ENCODE measurements at places on chromosomes 4 and X.

- DNase-seq, result no peak
Measured at GRCh38 chr4:78772526-78773091, 3.5 kb upstream of the BMP2K start.

DNA sequence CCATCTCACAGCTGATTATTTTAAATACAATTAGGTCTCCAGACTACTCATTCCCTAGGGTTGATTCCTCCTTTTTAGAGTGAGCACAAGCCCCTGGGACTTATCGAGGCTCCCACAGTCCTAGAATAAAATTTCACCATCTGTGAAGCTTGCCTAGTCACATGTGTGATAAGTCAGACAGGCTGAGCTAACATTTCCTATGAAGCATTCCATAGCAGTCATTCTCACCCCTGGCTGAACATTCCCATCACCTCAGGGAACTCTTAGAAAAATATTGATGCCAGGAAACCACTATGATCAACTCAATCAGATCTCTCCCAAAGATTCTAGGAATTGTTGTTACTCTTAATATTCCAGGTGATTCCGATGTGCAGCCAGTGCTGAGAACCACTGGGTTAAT lies 37.7 kb downstream of the ARHGEF9 start:
- no peak for DNase-seq

DNA sequence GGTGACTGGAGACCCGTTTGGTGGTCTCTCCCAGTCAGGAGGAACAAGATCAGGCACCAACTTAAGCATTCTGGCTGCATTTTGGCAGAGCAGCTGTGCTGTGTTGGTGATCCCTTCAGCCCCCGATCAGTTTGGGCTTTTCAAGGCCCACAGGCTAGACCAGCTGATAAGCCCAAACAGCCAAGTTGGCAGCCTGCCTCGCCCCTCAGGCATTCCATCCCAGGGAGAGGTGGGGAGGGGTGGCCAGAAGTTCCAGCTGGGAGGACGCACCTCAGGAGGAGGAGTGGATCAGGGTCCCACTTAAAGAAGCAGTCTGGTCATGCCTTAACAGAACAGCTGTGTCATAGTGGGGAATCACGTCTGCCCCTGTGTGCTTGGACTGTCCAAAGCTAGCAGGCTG lies 105.8 kb downstream of the CHIC1 start:
- no peak for DNase-seq

- no peak for DNase-seq
Measured at GRCh38 chr4:177322881-177323280, 13.2 kb downstream of the NEIL3 start.

- no peak for DNase-seq
Measured at GRCh38 chr4:106194801-106195200, 121.2 kb downstream of the TBCK start.

DNA sequence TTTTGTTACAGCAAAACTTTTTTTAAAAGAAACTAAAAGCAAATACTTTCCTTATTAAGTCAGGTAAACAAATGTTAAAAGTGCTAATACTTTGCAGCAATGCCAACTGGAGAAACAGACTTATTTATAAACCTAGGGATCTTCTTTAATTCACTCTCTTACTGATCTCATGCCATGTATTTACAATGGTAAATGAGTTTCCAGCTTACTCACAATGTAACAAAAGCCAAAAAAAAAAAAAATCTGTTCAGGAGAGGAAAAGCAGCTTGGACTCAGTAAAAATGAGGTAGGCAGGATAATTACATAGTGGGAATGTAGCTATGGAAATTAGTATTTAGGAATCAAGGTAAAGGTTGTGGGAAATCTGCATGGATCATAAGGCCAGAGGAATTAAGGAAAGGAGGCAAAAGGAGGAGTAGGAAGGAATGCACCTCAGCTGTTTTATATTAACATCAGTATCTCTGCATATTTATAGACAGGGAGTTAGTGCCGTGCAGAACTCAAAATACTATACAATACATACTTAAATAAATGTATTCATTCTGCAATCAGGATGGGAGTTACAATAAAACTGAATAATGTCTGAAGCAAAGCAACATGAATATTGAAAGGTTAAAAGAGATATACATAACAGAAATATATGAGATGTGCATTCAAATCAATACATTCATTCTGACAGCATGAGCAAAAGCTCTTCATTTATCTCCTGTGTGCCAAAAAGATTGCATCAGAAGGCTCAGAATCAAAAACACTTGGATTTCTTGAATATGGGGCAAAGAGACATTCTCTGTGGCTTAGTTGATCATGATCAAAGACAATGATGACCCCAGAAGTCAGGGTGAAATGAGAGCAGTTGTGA lies 57.9 kb upstream of the ETNPPL start:
- DNase-seq, result no peak

- no peak for DNase-seq
Measured at GRCh38 chrX:121163443-121163842, 116.0 kb downstream of the GLUD2 start.

GRCh38 chr4:128386761-128387599 lies 99.4 kb upstream of the PGRMC2 start:
- no peak for DNase-seq

DNA sequence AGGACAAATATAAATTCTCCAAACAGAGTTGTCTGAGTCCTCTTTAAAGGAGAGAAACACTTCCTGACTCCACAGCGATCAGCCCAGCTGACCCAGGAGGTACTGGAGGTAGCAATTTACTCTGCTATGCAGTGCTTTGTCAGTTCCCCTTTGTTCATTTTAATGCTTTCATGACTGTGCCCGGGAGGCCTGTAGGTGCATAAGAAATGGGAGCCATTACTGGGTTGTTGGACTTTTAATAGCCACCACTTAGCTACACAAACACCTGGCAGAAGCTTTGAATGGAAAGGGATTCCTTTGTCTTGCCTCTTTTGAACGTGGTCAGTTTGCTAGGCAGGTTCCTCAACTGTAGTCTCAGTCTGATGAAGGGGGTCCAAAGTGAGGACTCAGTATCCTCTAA lies 59.0 kb upstream of the AFF2 start:
- DNase-seq, result no peak

- DNase-seq, result no peak
Measured at GRCh38 chr4:81375745-81376144, 96.0 kb downstream of the RASGEF1B start.

All from cortex of kidney (tissue), 1 donor.